ENCODE measurements at places on chromosomes 5 and 9.

- DNase-seq: no peak
Observed at GRCh38 chr5:109743770-109744212, 54.1 kb downstream of the MAN2A1 start.

- no peak for DNase-seq
Observed at GRCh38 chr9:132144708-132145365, 17.0 kb upstream of the NTNG2 start.

- no peak for DNase-seq
Observed at GRCh38 chr9:94084314-94084713, at the start of gene PTPDC1. TSS of gene PTPDC1 (plus strand) at chr9:94084464. CDS start at chr9:94084531, 67 bp downstream.

DNA sequence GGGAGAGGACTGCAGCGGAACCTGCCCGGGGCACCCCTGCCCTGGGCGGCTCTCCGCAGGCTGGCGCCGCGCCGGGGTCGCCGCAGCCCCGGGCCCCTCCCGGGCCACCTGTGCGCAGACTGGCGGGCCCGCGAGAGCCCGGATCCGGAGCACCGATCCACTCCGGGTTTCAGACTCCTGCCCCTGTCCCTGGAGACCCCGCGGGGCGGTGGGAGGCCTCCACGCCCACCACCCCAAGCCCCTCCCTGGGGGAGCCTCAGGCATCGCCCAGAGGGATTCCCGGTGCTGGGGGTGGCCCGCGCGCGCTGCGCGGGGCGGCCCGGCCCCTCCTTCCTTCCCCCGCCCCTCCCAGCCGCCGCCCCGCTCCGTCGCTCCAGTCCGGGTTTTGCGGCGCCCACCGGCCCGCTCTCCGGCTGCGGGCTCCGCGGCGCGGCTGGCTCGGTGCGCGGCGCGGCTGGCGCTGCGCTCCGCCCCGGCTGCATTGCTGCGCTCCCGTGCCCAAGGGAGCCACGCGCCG is at the start of gene UNC5A:
Gene UNC5A, plus strand, starts transcription at position 479 of the 517 bp plus-strand sequence. CDS start 192 bp downstream, outside the sequence.
- DNase-seq: peak; percentile 62

DNA sequence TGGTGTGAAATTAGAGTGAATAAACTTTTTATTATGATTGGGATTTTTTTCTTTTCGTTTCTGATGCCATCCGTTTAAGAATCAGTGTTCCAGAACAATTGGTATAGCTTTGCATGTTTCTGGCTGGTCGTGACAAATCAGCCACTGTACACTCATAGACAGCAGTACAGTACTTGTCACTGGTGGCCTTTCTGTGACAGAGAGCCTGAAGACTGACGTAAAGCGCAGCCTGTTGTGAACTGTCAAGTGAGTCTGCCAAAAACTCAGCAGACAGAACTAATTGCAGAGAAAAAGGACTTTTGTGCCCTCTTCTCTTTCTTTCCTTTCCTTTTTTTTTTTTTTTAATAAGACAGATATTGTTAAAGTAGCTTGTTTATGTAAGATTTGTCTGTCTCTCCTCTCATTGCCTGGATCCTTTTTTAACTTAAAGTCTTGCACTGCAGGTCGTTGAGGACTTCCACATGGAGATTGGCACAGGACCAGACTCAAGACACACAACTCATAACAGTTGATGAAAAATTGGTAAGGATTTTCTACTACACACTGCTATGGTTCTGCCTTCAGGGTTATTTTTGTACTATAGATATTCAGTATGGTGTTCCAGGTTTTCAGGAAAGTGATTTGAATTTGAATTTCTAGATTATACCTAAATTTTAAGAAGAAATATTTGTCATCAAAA is 42.7 kb downstream of the NDUFS4 start:
- no peak for DNase-seq

- no peak for DNase-seq
Observed at GRCh38 chr9:120377268-120378159, 202.5 kb downstream of the CDK5RAP2 start.

DNA sequence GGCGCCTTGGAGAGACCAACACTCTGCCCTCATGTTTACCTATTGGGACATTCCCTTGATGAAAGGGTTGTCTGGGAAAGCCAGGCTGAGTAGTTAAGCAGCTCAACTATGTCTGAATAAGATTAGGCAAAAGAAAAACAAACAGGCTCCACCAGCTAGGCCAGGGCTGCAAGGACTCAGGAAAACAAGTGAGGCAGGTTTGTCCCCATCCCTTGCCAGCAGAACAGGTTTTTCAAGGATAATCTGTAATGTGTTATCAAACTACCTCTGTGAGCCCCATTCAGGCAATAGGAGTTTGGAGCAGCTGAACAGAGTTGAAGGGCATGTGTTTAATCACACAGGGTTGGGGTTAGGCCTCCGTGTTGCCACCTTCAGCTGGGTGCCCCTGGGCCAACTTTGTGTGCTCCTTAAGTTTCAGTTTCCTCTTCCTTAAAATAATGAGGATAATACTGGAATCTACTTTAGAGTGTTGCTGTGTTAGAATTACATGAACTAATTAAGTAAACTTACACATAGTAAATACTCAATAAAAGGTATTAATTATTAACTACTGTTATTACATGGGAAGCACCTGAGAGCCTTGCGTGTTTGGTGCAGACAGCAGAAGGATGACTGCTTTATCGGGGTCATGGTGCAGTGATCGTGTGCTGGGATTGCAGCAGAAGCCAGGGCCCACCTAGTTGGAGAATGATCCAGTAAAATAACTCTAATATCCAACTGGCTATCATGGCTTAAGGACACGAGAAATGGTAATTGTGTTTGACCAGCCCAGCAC is 72.1 kb upstream of the ATP10B start:
- no peak for DNase-seq

DNA sequence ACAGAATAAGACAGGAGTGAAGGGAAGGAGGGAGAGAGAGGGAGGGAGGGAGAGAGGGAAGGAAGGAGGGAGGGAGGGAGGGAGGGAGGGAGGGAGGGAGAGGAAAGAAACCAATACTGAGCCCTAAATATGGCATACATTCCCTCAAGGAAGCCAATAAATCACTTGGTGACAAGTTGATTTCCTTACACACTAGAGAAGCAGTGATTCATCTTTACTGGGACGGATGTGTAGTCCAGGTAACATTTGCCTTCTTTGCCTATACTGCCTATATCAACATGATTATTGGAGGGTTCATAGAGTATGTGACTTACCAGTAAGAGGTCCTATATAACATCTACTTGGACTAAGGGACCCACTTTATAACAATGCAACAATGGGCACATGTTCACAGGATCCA is 83.2 kb downstream of the TRIM36 start:
- DNase-seq: no peak

DNA sequence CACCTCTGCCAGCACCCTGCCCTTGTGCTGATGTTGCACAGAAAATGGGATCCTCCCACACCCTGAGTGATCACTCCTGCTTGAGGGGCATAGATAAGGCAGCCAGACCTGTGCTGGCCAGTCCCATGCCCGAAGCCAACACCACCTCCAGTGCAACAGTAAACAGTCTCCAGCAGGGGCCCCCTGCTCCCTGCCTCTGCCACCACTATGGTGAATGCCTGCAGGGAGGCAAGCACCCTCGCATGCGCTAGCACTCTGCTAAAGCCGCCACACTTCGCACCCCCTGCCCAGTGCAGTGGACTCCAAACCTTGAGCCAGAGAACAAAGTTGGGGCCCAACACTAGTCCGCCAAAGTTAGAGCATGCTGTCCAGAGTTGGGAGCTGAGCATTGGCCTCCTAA is 118.7 kb downstream of the PJA2 start:
- no peak for DNase-seq

- DNase-seq: no peak
Observed at GRCh38 chr9:106655966-106656365, 207.0 kb upstream of the ZNF462 start.

DNA sequence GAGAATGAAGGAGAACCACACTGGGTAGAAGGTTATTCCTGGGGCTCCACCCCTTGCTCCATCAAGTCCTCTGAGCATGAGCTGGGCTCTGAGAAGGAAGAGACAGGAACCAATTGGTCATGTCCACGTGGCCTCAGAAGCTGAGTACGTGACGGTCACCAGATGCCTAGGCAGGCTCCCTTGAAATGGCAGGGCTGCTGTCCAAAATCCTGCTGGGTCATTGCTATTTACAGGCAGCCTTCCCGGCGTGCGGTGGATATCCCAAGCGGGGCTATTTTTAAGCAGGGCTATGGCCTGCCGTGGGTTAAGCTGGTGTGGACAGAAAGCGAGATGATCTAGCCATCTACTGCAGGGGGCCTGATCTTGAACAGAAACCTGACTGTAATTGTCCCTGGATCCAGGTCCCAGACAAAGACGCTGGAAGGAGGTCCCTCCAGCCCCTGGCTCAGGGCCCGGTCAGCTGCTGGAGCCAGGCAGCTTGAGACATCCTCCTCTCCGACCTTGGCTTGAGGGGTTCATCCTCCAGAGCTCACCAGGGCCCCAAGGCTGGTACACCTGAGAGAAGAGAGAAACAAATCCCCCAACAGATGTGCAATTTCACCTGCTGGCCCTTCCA is 550 bp upstream of the CKMT2 start:
- no peak for DNase-seq

- DNase-seq: no peak
Observed at GRCh38 chr9:92989561-92989960, 42.2 kb downstream of the FGD3 start.

- no peak for DNase-seq
Observed at GRCh38 chr5:149702934-149703646, 27.0 kb upstream of the PPARGC1B start.

DNA sequence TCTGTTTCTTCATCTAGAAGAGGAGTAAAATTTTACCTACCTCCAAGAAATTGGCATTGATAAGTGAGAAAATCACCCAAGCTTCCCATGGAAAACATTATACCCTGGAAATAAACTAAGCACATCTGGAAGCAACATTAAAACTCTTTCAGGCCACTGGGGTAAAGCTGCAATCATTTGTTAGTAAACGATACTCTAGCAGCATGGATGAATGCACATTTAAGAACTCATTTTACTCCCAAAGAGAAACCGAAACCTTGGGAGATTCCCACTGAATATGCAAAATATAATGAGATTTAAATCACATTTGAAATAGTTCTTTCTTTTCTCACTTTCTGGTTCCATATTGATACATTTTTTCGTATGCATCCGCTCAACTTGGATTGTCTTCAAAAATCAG is 467.5 kb downstream of the EFNA5 start:
- DNase-seq: no peak

GRCh38 chr5:161546470-161547301 is at the start of gene GABRB2:
TSS of gene GABRB2 (minus strand) at chr5:161546725. CDS start at chr5:161546643, 82 bp downstream.
- no peak for DNase-seq

GRCh38 chr9:135135171-135135928 is 47.9 kb downstream of the OLFM1 start:
- no peak for DNase-seq

- DNase-seq: no peak
Observed at GRCh38 chr9:72695365-72695764, 174.0 kb downstream of the TMC1 start.

DNA sequence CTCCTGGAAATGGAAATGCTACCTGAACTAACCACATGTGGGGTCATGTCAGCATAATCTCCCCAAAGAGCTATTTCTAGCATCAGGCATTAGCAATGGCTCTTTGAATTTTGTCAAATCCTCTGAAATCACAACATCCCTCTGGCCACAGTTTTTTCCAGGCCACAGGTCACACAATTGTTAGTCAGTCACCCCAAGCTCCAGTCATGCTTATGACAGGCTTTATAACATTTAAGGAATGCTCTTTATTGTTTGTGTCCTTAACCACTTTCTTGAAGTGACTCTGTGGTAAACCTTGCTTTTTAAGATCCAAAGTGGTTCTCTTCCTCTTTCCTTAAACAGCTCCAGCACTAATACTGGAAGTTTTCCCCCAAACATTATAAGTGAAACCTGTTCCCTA is 169.2 kb upstream of the HMHB1 start:
- DNase-seq: no peak

GRCh38 chr9:75979362-75979761 is 88.9 kb downstream of the PCSK5 start:
- no peak for DNase-seq

Data from natural killer cell treated with Interleukin-12 subunit alpha and Interleukin-12 subunit beta and Interleukin-15 and Interleukin-18, amount 100 ng/mL, for 72 hours (primary cell).